ENCODE measurements at places on chromosomes 13 and 19.

GRCh38 chr19:16207490-16208025 lies 9.8 kb downstream of the AP1M1 start:
- DNase-seq = no peak

GRCh38 chr13:67221630-67222226 lies 8.4 kb downstream of the PCDH9 start:
- DNase-seq = no peak

DNA sequence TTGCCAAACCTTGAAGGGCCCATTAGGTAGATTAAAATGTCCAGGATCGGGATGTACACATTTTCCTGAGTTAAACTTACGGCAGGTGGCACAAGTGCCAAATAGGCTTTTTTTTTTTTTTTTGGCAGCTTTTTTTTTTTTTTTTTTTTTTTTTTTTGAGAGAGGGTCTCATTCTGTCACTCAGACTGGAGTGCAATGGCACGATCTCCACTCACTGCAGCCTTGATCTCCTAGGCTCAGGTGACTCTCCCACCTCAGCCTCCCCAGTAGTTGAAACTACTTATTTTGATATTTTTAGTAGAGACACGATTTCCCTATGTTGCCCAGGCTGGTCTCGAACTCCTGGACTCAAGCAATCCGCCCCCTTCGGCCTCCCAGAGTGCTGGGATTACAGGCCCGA lies 9.0 kb downstream of the IRGC start:
- DNase-seq = no peak

DNA sequence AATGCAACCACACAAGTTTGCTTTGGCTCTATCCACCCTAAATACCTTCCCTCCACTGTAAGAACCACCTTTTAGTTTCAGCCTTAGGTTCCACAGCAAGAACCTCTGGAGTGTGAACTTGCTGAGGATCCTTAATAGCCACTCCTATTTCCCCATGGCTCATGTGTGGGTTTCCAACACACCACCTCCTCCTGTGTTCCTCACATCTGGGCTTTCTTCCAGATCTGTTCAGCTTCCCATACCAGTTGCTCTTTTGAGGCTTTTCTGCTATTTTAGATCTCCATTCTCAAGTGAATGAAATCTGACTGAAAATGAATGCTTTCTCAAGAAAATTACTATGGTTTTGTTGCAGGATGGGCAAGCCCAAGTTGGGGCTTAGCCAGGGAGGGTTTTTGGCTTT lies 104.8 kb upstream of the MIR17HG start:
- DNase-seq = no peak

All from SJCRH30 (cell line).